ENCODE measurements at places on chromosomes 2 and 18.

DNA sequence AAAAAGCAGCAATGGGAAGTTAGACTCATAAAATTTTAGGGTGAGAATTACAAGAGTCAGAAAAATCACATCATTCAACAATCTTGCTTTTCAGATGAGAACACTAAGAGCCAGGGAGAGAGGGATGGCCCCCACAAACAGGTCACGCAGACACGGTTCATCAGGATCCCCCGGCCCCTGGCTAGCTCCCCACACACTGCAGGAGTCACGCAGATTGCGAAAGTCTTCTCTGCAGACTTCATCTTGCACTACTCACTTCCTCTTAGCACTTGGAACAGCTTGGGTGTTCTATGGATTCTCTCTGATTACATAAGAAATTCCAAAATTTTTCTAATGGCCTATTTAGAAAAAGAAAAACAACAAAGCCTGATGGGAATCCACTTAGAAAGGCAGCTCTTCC lies 21.6 kb upstream of the SULT1C2 start:
- no peak for DNase-seq

- no peak for DNase-seq
These were observed 73.8 kb downstream of the MAP3K20 start for GRCh38 chr2:173149491-173149890.

- no peak for DNase-seq
These were observed 2.1 kb downstream of the MLPH start for GRCh38 chr2:237488901-237489860.

DNA sequence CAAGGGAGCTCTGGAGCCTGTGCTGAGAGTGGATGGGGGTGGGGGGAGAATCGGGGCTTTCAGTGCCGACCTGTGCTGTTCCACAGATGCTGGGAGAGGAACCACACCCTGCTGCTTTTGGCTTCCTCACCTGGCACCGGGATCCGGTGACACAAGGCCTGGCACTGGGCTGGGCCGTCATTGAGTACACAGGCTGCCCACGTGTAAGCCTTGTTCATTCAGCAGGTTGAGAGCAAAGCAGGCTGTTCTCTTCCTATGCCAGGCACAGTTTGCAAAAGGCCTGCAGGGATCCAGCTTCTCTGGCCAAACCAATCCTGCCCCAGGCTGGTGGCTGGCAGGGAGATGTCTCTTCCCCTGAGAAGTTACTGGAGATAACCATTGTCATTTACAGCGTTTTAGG lies 17.1 kb downstream of the TRIB2 start:
- DNase-seq: no peak

- DNase-seq: peak; percentile 48
These were observed 28.1 kb downstream of the RHOB start for GRCh38 chr2:20474757-20475566.

DNA sequence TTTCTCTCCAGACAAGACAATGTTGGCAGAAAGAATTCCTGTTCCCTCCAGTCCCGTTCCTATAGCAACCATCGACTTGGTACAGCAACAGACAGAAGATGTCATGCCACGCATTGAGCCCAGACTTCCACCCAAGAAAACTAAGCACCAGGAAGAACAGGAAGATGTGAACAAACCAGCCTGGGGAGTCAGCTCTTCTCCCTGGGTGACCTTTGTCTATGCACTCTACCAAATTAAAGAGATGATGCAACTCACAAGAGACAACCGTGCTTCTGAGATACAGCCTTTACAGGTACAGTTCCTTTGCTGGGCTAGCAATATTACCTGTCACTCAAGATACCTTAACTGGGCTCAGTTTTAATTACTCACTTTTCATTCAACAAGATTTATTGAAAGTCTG lies 37.1 kb downstream of the NEMP2 start:
- no peak for DNase-seq

- DNase-seq: no peak
These were observed 27.5 kb downstream of the BUB1 start for GRCh38 chr2:110650346-110650745.

- DNase-seq: no peak
These were observed 142.0 kb downstream of the PTGR3 start for GRCh38 chr18:75066936-75067335.

GRCh38 chr2:4246364-4247131 lies 543.2 kb downstream of the DCDC2C start:
- no peak for DNase-seq

DNA sequence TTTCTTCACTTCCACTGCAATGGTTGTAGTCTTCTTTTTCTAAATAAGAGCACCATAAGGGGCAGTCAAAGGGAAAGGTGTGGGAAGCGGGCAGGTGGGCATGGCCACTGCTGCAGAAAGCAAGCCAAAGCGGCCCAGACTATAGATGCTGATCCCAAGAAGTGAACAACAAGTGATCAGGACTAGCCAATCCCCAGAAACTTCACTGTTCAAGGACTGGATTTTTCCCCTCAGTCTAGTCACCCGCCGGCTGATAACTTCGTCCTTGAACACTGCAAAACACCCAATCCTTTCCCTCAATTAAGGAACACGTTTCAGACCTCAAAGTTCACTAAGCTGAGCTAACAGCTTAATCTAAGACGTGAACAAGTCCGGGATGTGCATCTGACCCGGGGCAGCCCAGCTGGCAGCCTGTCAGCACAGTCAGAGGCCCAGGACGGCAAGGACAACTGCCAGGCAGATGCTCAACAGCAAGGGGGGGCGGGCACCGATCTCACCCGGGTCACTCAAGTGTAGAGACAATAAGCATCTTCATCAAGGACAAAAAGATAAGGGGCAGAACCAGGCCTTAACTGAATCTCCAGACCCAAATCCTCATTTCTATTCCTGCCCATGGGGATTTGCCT lies 59.8 kb downstream of the HDLBP start:
- DNase-seq: no peak

DNA sequence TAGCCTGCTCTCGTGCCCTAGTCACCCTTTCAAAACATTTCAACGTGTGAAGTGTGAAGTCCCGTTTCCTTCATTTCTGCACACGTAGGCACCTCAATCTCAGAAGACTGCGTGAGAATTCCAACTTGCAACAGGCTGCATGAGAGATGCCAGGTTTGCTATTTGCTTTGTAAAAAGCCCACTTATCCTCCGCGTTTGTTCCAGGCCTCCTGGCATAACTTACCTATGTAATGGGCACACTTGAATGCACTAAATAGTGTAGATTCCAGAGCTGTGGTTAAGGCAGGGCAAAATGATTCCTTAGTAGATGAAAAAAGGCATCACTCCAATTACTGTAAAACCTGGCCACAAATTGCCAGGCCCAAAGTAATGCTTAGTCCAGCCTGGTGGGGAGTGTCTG lies 179.6 kb downstream of the INO80D start:
- no peak for DNase-seq

DNA sequence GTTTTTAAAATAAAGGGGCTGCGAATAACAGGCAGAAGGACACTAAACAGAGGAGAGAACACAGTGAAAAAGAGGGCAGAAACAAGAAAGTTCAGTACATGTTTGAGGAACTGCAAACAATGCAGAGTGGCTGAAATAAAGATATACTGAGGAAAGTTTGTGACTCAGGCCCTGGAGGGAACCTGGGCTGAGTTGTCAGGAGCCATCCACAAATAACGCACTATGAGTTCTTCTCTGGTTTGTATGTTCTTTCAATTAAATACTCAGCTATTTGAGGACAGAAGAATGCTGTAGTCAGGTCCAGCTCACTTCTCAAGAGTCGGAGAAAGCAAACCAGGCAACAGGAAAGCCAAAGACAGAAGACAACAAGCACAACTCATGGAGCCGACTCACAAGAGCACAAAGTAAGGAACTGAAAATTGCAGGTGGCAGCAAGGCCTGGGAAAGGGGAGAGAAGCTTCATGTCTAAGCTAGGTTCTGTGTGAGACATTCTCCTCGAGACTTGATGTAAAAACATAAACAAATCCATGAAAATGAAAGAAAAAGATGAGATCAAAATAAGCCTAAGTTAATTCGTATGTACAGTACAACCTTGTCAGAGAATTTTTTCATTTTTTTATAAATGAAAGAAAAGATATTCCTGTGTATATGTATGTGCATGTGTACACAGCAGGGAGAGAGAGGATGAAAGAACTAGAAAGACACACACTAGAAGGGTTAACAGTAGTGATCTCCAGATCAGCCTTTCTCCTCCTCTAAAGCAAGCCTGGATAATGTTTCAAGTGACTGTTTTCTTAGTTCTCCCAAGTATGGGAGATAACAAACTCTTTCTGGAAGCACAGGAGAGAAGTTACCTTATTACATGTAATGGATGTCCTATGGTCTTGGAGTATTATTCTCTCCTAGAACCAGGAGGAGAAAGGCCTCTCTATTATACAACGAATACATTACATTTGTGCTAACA lies 41.5 kb downstream of the CHN1 start:
- no peak for DNase-seq

- no peak for DNase-seq
These were observed 80.1 kb upstream of the SMAD7 start for GRCh38 chr18:49030692-49031443.

DNA sequence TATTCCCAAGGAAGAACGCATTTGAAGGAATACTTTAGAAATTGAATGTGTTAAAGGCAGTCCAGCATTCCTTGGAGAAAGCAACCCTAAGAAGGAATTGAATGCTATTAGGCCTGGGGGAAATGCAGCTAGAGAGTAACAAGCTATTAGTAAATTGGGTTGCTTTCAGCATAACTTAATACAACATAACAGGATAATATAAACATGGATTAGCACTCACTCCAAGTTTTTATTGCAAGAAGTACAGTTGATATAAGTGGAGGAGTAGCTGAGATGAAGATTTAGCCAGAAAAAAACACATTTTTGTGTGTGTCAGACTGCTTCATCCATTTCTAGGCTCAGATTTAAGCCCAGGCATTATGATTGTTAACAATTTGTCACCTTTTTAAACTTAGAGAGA lies 314.6 kb downstream of the MEIS1 start:
- DNase-seq: no peak

DNA sequence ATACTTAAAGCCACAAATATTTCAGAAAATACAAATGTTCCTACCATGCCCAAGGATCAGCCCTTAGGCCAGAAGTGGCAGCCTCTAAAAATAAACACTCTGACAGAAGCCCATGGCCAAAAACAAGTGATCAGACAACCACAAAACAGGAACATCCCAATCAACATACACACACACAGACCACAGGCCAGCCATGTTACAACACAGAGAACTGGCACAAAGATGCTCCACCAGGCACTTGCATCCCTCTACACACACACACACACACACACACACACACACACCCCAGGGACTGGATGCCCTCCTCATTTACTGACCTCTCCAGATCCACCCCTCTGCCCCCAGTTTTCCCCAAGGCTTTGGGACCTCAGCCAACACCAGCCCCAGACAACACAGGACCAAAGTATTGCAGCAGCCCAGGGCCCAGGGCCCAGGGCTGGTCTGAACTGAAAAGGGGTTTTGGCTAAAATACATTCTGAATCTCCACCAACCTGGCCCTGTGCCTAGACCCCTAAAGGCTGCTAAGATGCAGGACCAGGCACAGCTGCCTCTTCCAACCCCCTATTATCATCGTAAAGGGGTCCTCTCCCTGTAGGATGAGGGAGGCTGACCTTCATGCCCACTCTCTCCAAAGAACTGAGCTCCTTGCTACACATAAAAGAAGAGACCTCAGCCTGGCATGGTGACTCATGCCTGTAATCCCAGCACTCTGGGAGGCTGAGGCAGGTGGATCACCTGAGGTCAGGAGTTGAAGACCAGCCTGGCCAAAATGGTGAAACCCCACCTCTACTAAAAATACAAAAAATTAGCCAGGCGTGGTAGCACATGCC lies 151.4 kb downstream of the TNS1 start:
- DNase-seq: no peak

DNA sequence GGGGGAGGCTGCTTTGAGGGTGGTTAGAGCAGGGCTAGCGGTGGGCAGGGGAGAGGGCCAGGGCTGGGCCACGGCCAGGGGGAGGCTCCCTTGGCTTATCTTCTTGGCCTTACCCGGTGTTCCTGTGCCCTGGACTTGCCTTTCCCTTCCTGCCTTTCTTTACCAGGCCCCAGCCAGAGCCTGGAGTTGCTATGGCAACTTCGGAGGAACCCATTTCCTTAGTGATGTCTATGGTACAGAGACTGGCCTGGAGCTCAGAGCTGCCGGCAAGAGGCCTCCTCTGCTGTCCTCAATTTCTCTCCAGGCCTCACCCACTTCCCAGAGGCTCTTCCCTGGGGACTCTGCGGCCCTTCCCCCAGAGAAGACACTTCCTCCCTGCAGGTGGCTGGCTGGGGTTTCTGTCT lies 11.5 kb downstream of the SPEG start:
- DNase-seq: no peak

GRCh38 chr18:64419156-64419555 lies 270.3 kb upstream of the LINC00305 start:
- no peak for DNase-seq

DNA sequence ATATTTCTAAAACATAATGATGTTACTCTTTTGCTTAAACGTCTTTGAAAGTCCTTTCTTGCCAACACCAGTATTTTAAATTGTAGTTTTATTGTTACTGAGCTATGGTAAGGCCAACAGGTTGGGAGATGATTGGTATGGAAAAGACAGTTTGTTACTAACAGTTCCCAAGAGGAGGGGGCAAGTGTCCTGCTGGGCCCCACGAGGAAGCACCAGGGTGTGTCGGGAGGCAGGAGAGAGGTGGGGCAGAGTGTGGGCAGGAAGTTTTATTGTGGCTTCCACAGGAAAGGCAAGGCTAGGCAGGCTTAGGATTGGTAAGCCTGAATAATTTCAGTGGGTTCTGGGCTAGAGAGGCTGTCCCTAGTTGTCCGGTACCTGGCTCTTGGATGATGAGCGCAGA lies 134.3 kb downstream of the SOCS6 start:
- no peak for DNase-seq

DNA sequence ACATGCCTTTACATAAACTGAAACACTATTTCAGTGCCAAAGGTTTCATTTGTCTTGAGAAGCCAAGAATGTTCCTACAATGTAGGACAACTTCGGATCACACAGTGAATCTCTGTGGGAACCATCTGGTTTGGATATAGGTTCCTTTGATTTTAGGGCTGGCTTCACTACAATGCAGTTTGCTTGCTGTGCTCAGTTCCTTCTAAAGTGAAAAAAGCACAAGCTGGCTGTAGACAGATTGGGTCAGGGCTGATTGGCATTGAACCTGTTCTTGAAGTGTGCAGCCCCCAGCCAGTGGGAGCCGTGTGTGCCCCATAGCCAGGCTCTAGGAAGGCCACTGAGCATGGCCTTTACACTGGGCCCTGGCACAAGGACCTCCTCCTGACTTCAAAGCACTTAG lies 167.9 kb upstream of the HNRNPA3 start:
- no peak for DNase-seq

GRCh38 chr2:88838165-88838635 lies 146.7 kb downstream of the RPIA start:
- DNase-seq: no peak

DNA sequence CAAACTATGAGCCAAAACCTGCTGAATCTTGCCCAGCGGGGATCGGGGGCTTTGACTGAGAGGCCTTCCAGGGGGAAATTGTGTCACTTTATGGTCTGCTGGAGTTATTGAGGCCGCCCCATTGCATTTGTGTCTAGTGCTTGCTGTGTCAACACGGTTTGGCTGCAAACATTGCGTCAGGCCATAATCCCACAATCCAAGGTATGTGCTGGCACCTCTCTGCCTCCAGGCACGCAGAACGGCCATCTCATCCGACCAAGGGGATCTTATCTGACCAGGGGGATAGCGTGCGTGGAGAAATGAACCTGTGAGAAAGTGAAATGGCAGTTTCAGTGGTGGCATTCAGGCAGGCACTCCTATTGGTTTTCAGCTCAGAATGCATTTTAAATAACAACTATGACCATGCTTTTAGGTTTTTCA lies 18.1 kb upstream of the LYPD6B start:
- DNase-seq: no peak

All from T47D (cell line).